ENCODE measurements at places on chromosomes 4 and X. TPM values are rescaled to one million over a fixed set of nuclear protein-coding genes. Genes with fewer than 3 reads are reported as not detected.

- no peak for DNase-seq
These were observed 114.9 kb downstream of the VSIG4 start for GRCh38 chrX:65925005-65925404.

DNA sequence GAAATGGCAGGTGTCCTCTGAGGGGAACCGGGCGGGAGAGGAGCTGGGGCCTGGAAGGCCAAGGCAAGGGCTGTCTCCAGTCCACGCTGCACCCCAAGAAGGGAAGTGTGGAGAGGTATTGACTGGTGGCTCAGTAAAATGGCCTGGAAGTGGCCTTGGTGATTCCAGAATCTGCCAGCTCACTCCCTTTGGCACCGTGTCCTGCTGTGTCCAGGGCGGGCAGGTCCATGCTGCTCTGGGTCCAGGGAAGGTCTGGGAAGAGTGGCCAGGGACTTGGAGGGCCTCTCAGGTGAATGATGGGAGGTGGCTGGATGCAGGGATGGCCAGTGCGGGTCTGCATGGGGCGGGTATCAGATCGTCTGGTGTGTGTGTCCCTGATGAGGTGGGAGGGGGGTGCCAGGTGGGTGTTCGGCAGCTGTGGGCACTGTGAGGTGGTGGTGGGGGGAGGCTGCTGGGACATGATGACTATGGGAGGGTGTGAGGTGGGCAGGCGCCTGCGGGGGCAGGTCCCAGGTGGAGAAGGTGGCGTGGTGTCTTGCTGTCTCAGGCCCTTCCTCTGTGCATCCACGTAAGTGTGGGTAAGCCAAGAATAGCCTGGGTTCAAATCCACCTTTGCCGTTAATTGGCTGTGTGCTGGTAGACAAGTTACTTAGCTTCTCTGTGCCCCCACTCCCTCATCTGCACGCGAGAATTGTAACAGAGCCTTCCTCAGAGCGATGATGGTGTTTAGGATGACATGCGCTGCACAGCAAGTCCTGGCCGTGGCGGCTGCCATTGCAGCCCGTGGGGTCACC, 17.7 kb downstream of the RGS12 start:
- no peak for DNase-seq

DNA sequence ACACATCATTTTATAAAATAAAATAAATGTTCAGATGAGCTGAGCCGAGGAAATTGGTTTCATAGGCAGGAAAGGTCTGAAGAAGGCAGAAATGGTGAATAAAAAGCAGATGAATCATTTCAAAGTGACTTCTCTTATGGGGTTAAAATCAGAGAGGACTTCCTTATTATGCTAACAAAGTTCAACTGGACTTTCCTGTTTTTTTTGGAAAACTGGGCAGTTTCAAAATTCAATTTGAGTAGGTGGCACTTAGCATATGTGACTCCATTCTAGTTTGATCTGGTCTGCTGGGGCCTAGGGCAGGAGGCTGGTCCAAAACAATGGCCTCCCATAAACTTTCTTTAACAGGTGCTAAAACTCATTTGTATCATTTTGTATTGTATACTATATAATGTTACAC, 1794.9 kb upstream of the TENM3 start:
- no peak for DNase-seq

SHROOM3 gene
- total RNA-seq = 59.7 TPM

ELOVL6 gene
- 89.5 TPM for total RNA-seq
